Neural progenitor cell (in vitro differentiated cells): ENCODE measurements at places on chromosomes 12 and 14. TPM values are rescaled to one million over a fixed set of nuclear protein-coding genes. Genes with fewer than 3 reads are reported as not detected.

- peak; percentile 40 for DNase-seq
Measured at GRCh38 chr12:69354556-69355187, 4.9 kb upstream of the YEATS4 start.

DNA sequence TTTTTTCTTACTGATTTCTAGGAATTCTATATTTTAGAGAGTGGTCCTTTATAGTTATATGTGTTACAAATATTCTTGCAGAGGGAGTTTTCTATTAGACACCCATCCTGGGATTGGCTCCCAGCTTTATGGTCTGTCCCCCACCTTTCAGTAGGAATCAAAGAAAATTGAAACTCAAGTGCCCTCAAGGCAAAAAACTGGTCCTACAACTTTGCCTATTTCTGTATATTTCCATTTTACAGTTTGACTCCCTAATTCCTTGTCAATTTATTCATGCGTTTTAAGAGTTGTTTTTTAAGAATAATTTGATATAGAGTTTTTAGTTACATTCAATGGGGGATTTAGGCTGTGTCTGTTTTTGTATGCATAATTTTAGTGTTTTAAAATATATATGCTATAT, 208.9 kb downstream of the SYNE2 start:
- no peak for DNase-seq

DNA sequence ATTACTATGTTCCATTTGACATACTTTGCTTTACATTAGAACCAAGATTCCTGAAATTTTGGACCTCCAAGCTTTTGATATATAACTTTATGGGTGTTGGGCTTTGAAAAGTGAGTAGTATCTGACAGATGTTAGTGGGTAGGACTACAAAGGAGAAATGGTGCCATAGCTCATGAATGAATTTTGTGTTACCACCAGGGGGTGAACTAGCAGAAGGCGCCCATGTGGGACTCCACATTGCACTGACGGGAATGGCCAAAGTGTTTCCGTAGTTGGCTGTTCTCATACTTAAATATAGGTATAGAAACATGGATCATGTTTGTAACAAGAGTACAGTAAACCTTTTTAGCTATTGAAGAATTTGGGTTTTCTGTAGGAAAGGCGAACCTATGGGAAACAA, 337.5 kb downstream of the FLRT2 start:
- DNase-seq, result no peak

DNA sequence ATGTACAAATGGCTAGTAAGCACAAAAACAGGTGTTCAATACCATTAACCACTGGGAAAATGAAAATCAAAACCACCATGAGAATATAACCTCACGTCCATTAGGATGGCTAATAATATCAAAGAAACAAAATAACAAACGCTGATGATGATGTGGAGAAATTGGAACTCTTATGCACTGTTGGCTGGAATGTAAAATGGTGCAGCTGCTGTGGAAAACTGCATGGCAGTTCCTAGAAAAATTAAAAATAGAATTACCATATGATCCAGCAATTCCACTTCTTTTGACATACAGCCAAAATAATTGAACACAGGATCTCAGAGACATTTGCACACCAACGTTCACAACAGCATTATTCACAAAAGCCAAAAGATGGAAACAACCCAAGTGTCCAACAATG, 51.5 kb downstream of the TMPRSS12 start:
- no peak for DNase-seq

DNA sequence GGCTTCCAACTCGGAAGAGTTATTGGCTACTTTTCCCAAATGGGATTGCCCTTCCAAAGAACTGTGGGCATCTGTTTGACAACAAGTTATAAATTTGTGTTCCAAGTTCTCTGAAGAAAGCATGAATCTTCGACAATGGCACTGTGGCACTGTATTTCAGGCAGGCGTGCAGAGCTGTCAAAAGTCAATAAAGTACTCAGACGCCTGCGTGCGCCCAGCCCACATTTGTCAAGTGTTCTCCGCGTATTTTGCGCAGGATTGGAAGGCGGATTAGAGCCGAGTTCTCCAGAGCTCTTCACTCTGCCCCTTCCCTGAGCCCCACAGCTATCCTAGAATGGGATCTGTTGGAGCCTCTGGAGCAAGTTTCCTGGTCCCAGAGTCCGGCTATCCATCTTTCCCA, 103.2 kb downstream of the SLC25A47 start:
- no peak for DNase-seq

Gene CISTR
- total RNA-seq, result not detected in 2 replicates

Gene AMHR2
- 0.34 TPM in 1 of 2 replicates, not detected in the other for total RNA-seq
